Stimulated activated CD4-positive, alpha-beta T cell treated with anti-CD3 and anti-CD28 coated beads, TNF-alpha, amount 100 ng/mL, for 4 hours (primary cell): ENCODE measurements at places on chromosomes 6 and 20.

- no peak for DNase-seq
Measured at GRCh38 chr6:396126-396520, 4.6 kb downstream of the IRF4 start.

- DNase-seq, result no peak
Measured at GRCh38 chr6:166655251-166655650, 28.2 kb upstream of the RPS6KA2 start.

GRCh38 chr20:63178446-63178820 lies 37.5 kb downstream of the YTHDF1 start:
- no peak for DNase-seq

DNA sequence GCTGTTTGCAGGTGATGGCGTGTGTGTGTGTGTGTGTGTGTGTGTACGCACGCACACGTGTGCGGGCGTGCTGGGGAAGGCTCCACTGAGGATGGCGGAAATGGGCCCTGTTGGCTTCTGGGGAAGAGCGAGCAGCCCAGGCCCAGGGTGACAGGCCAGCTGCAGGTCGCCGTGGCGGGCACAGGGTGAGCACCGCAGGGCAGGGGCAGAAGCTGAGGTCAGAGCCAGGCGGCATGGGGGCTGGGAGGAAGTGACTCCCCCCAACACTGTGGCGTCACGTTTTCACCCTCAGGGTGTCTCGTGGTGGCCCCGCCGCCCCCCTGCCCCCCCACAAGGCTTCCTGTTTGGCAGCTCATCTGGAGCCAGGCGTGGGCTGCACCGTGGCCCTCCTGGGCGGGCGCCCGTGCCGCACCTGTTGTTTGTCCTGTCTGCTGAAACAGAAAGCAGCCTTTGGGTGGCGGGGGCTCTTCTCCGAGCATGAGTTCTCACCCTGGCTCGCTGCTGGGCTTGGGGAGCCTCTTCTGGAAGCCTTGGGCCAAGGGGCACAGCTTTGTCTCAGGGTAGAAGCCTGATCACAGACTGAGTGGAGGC lies 7.1 kb downstream of the RBM38 start:
- peak; percentile 79 for DNase-seq

DNA sequence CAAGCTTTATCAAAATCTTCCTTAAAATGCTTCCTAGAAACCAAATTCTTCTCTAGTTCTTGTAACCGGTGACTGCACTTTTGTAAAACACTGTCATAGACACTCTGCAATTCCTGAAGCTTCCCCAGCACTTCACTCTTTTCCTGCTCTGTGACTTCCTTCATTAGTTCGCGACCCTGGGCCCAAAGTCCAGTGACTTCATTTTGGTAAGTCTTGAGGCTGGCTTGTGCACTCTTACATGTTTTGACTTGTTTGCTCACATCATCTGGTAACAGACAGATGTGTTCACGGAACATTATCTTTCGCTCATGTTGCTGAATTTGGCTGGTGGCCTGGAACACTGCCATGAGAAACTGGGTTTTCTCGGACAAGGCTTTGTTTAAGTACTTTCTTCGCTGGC lies 306.2 kb downstream of the SYNE1 start:
- no peak for DNase-seq

GRCh38 chr6:11729076-11729475 lies 49.5 kb downstream of the ADTRP start:
- no peak for DNase-seq

- no peak for DNase-seq
Measured at GRCh38 chr6:139784222-139784769, 409.8 kb upstream of the CITED2 start.

- DNase-seq, result no peak
Measured at GRCh38 chr6:121395736-121396135, 39.7 kb upstream of the GJA1 start.

DNA sequence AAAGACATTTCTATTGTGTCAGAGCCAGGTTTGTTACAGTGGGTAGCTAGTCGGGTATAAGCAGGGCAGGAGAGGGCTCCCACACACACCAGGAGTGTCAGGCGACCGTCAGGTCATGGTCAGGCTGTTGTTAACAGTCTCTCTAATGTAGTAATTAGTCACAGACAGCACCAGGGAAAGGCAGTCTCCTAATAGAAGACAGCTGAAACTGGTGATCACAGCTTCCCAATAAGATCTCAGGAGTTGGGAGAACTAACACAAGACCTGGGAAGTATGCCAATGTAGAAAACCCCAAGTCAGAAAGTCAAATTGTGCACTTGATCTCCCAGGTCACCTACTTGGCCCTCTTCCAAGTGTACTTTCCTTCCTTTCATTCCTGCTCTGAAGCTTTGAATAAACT lies 53.0 kb upstream of the GPR6 start:
- no peak for DNase-seq

DNA sequence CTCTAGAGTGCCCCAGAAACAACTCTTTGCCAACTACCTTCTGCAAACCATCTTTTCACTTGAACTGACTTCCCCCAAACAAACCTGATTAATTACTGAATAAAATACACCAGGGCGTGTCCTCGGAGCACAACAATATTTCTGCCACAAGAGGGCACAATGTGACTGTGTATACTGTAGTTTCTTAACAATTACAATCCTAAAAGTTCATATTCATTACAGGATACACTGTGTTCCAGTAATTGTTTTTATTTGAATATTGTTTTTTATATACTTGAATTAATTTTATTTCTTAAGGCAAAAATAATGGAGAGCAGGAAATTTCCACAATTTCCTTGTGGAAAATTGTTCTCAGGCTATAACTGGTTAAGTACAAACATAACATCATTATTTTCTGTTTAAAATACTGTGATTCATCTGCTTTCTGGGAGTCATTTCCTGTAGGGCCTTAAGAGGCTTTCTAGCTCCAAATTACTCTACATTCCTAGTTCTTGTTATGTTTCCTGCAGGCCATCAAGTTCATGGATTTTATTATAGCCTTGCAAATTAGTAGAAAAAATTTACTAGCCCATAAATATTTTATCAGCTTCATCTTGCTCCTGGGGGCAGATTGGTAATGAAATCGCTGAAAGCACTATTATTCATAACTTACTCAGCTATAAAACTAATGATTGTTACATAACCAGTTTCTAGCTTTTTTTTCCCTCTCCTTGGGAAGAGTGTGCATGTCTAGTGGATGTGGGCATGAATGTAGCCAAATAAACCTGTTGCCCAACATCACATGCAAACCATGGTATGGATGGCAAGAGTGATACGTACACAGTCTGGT lies 51.9 kb upstream of the SLC22A16 start:
- no peak for DNase-seq
